Umbilical cord (tissue), 2 donors: ENCODE measurements at places on chromosomes 5 and 9. TPM values are rescaled to one million over a fixed set of nuclear protein-coding genes. Genes with fewer than 3 reads are reported as not detected.

DNA sequence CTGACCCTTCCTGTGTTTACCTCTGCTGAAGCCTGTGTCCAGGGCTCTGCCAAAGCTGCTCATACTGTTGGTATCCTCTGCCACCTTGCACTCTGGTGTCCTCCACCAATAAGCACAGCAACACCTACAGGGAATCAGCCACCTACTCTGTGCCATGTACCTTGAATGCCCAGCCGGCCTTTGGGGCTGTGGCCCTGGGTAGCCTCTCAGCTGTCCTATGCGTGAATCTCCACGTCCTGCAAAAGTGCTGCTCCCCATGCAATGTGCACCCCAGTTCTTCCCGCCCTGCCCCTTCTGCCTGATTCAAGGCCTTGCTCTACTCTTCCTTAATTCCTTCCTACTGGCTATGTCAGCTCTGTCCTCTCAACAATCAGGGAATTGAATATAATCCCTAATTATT, 506.5 kb downstream of the ARHGEF28 start:
- DNase-seq = no peak

The FBP1 gene
- total RNA-seq = not detected

GRCh38 chr9:119736491-119737454, 367.5 kb upstream of the BRINP1 start:
- DNase-seq = no peak

The ACER2 gene
- 2.2 TPM for total RNA-seq

The PCDHGB6 gene
- total RNA-seq = 9.1 TPM

DNA sequence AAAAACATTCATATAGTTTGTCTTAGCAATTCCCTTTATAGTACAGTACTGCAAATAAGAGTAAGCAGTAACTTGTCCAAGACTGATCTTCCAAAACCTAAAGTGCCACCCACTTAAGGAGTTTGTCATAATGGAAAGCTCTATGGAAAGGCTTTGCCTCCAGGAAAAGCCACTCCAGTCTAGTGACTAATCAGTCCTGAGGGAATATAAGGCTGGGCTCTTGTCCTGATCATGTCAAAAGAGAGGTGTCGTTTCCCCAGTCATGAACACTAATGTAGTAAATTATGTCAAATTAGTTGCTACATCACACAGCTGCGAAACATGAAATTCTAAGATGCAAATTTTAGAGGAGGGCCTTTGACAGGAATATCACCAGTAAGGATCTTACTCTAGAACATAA, 271.6 kb downstream of the GABRB2 start:
- no peak for DNase-seq
